ENCODE measurements at places on chromosomes 12 and 14. TPM values are rescaled to one million over a fixed set of nuclear protein-coding genes. Genes with fewer than 3 reads are reported as not detected.

CMA1 gene
- not detected for total RNA-seq

RHNO1 gene
- total RNA-seq: 56.4 TPM

FGD4 gene
- total RNA-seq: 54.3 TPM

AJUBA gene
- 55.9 TPM for total RNA-seq

RNU6-8 gene
- total RNA-seq: not detected

KRT72 gene
- not detected for total RNA-seq

PAH gene
- 1.6 TPM for total RNA-seq

FOXG1 gene
- total RNA-seq: 0.12 TPM

PRB3 gene
- total RNA-seq: not detected

TSPAN8 gene
- total RNA-seq: not detected

GPR65 gene
- not detected for total RNA-seq

APOF gene
- not detected for total RNA-seq

SLCO1A2 gene
- total RNA-seq: 25.2 TPM
